ENCODE measurements at places on chromosomes 12 and 14.

DNA sequence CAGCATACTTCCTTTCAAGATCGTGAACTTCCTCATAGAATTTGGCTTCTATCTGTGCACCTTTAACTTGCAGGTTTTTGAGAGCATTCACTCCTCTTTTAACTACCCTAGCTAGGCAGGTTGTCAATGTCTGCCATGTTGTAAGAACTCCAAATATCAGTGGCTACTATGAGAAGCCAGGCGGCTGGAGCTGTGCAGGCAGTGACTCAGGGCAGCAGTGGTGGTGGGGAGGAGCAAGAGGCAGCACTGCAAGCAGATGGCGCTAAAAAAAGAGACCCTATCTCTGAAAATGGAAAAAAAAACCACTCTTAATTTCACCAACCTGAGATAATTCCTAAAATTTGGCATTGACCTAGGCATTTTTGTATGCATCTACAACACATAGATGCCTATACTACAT, 28.5 kb downstream of the YARS2 start:
- no peak for DNase-seq

DNA sequence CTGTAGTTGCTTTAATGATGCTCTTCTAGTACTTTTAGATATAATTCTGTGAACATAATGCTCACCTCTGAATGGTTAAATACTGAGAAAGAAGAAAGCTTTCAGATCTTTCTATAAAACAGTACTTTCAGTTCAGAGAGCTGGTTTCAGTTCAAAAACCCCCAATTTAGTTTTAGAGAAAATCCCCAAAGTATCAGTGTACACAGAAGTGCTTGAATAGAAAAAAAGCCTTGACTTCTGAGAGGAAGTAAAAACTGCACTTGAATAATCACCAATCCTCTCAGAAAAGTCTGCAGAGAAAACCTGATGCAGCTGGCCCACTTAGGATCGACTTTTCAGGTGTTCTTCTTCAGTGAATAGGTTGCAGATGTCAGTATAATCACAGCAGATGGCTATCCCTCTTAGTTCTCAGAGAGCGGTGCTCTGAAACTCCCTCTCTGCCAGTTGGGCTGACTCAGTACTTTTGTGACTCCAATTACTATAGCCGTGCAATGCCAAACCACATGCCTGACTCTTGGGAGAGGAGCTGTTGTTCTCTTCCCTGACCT, 616.3 kb downstream of the LRFN5 start:
- DNase-seq: no peak

GRCh38 chr12:2627835-2628191, 167.0 kb upstream of the FKBP4 start:
- DNase-seq: no peak

DNA sequence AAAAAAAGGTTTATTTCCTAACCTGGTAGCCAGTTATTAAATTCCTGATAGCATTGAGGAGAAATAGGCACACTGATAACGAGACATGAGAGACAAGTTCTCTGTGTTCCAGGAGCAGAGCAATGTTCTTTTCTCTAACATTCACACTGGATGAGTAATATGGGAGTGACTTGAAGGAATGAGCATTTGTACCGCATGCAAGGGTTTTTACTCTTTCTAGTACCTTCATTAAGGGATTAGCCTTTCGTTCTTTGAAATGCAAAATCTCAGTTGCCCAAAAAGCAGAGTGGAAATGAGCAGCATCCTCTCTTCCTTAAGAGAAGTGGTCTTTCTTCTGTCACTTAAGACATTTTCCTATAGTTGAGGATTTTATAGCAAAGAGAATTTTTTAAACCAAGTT, 54.7 kb downstream of the FGD4 start:
- DNase-seq: no peak

DNA sequence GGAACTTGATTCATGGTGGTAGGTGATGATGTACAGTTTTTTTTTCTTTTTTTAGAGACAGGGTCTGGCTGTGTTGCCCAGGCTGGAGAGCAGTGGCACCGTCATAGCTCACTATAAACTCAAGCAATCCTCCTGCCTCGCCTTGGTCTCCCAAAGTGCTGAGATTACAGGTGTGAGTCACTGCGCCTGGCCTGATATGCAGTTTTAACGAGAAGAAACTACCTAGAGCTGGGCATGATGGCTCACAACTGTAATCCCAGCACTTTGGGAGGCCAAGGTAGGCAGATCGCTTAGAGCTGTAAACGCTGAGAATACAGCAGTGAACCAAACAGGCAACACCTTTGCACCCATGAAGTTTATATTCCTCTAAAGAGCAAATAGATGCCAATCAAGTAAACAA, 13.0 kb upstream of the VPS37B start:
- DNase-seq: no peak

DNA sequence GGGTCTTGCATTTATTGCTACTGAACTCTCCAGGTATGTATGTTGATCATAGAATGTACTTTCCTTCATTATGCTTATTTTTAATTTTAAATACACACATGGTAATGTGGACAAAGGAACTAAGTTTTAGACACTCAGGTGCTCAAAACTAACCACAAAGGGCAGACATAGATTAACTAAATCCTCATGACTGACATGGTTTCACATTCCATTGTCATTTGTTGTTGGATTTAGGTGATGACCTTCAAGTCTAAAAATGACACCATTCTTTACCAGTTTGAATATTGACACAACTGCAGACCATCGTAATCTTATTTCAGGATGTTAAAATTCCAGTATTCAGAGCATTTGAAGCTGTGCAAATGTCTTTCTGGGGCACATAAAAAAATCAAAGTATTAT, 128.4 kb downstream of the BBS10 start:
- no peak for DNase-seq

DNA sequence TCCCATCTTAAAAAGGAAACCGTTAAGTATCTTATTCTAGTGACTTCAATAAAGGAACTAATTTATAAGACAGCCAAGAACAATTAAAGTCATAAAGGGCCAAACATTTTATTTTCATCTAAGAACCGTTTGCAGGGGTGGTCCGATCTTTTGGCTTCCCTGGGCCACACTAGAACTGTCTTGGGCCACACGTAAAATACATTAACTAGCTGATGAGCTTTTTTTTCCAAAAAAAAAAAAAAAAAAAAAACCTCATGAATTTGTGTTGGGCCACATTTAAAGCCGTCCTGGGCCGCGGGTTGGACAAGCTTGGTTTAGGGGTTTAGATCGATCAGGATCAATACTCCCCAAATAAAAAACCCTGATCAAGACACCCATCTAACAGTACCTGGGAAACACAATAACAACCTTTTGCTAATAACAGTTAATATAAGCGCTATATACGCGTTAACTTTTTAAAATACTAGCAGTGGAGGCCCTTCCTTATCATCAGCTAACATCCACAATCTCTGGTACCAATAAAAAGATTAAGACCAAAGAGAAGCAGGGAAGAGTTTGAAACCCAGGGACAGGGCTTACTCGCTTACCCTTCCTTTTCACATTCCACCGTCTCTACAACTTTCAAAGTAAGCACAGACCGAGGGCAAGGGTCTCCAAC, 1.1 kb downstream of the NAP1L1 start:
- DNase-seq: no peak

- DNase-seq: no peak
Measured at GRCh38 chr12:132071040-132071810, 72.9 kb downstream of the DDX51 start.

GRCh38 chr12:104399740-104400612, 56.8 kb upstream of the CHST11 start:
- no peak for DNase-seq
